ENCODE measurements at places on chromosomes 1 and 21. TPM values are rescaled to one million over a fixed set of nuclear protein-coding genes. Genes with fewer than 3 reads are reported as not detected.
A peak's percentile ranks its signal among the peaks of the same experiment; 100 is the strongest.

The WLS gene
- 115 TPM for total RNA-seq

The CRYZL1 gene
- 14.6 TPM for total RNA-seq

The PPIAL4G gene
- total RNA-seq, result 0.07 TPM

The UMODL1 gene
- total RNA-seq, result 0.47 TPM

The UBL4B gene
- not detected for total RNA-seq

The GUCA2B gene
- total RNA-seq, result not detected

The HAO2 gene
- 14.2 TPM for total RNA-seq

- H3K27me3 ChIP-seq, result no peaks in the 10 kb centered on the region
- peak overlapping the region; percentile 96 for H3K27ac ChIP-seq
- no peaks in the 10 kb centered on the region for H3K36me3 ChIP-seq
- DNase-seq, result peak; percentile 42
Measured at GRCh38 chr1:1779691-1780597, 1.7 kb upstream of the NADK start.

- H3K27ac ChIP-seq, result no peak overlapping the region
- no peaks in the 10 kb centered on the region for H3K36me3 ChIP-seq
- DNase-seq, result no peak
- no peaks in the 10 kb centered on the region for H3K4me1 ChIP-seq
Measured at GRCh38 chr1:199204231-199204630, 565.4 kb downstream of the PTPRC start.

- no peak overlapping the region for H3K27ac ChIP-seq
- no peaks in the 10 kb centered on the region for H3K4me1 ChIP-seq
- H3K4me3 ChIP-seq, result no peak overlapping the region
- no peaks in the 10 kb centered on the region for H3K27me3 ChIP-seq
Measured at GRCh38 chr1:202304375-202304774, 37.4 kb downstream of the UBE2T start.

- no peak overlapping the region for H3K27ac ChIP-seq
- H3K4me3 ChIP-seq, result no peak overlapping the region
- no peaks in the 10 kb centered on the region for H3K36me3 ChIP-seq
- DNase-seq, result no peak
Measured at GRCh38 chr1:110570307-110570706, 35.9 kb downstream of the KCNA2 start.

GRCh38 chr1:47023268-47024140, at the start of gene CYP4X1:
Gene CYP4X1 (plus strand): TSS chr1:47023669. CDS start chr1:47023818, 149 bp downstream.
- H3K4me3 ChIP-seq, result peak within 1 kb of the TSS; percentile 45
- H3K4me1 ChIP-seq, result no peaks in the 10 kb centered on the region
- peaks cover 34% of the 10 kb centered on the region for H3K27me3 ChIP-seq
- DNase-seq, result peak; percentile 23
- no peak within 1 kb of the TSS for H3K27ac ChIP-seq
- H3K36me3 ChIP-seq, result no peaks in the 10 kb centered on the region

DNA sequence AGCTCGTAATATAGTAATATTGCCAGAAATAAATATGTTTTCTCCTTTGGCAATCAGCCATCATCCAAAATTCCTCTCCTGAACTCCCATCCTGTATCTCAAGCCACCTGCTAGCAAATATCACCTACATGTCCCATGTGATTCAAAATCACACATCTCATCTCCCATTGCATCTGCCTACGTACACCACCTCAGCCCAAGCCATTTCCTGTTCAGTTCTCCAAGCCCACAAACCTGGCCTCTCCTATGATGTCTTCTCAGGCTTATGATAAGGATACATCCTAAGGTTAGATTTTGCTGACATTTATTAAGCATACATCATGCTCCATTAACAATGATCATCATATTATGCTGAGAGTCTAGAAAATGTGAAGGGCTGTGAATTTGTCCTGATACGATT, 31.9 kb upstream of the DEGS1 start:
- H3K4me1 ChIP-seq, result no peaks in the 10 kb centered on the region
- H3K4me3 ChIP-seq, result no peak overlapping the region
- H3K27ac ChIP-seq, result no peak overlapping the region
- H3K27me3 ChIP-seq, result no peaks in the 10 kb centered on the region
- no peaks in the 10 kb centered on the region for H3K36me3 ChIP-seq

GRCh38 chr1:208240662-208241355, 3.4 kb downstream of the PLXNA2 start:
- peaks cover 45% of the 10 kb centered on the region for H3K4me1 ChIP-seq
- no peaks in the 10 kb centered on the region for H3K36me3 ChIP-seq
- no peak overlapping the region for H3K27ac ChIP-seq
- H3K27me3 ChIP-seq, result no peaks in the 10 kb centered on the region
- H3K4me3 ChIP-seq, result no peak overlapping the region
- no peak for DNase-seq

DNA sequence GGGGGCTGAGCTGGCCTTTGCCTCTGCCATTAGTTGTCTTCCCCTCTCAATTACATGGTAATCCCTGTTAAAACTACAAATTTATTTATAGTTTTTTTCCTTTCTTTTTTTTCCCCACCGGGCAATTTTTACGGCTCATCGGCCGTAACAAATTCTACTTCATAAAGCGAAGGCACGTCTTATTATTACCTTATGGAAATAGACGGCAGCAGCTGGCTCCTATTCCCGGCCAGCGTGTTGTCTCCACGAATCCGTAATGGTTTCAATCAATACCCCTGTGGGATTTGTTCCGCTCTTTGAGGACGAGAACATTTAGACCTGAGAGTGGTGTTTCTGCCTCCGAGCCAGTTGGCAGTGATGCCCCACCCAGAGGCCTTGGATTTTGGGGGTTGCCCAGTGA, 52.4 kb upstream of the IGSF21 start:
- no peaks in the 10 kb centered on the region for H3K4me1 ChIP-seq
- no peak for DNase-seq
- H3K27ac ChIP-seq, result no peak overlapping the region
- H3K4me3 ChIP-seq, result no peak overlapping the region
- no peaks in the 10 kb centered on the region for H3K36me3 ChIP-seq
- peaks cover 40% of the 10 kb centered on the region for H3K27me3 ChIP-seq

DNA sequence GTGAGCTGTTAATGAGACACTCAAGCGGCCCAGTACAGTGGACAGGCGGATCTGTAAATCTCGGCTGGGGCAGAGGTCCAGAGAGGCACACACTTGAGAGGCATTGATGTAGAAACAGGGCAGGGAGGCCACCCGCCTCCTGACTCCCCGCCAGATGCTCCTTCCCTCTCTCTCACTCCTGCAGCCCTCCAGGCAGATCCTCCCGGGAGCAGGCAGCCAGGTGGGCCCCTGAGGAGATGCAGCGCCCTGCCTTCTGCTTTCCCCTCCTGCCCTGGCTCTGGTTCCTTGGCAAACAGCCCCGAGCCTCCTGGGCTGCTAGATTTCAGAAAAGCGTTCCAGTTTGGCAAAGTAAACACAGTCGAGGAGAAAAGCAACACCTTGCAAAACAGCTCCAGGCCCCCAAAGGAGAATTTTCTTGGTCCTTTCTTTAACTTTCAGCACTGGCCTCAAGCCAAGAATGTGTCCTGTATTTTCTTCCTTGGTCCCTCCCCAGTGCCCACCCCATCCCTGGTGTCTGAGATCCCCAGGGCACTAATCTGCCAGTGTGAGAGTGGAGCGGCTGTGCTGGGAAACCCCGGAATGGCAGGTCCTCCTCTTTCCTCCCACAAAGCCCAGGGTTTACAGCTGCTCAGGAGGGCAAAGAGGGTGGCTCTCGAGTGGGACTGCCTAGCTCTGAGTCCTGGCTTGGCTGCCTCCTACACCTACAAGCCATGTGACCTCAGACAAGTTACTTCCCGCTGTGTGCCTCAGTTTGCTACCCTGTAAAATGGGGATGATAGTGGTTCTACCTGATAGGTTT, 29.4 kb upstream of the IFNLR1 start:
- H3K27ac ChIP-seq, result no peak overlapping the region
- peaks cover 5% of the 10 kb centered on the region for H3K4me1 ChIP-seq
- H3K27me3 ChIP-seq, result peaks cover 5% of the 10 kb centered on the region
- DNase-seq, result peak; percentile 33

DNA sequence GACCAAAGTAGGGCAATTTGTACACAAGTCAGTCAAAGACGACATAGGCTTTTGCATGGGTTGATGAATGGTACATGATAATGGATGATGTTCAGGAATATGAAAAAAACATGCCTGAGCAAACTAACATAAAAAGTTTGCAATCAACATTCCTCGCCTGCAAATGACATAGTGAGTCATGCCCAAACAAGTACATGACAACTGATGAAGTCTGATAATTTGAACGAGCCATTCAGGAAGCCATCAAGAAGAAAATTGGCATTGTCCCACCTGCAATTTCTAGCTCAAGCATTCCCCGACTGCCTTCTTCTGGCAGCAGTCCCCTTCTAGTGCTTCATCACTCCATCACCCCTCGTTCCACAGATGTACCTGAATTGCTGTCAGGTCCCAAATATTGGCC, 118.4 kb upstream of the NR5A2 start:
- no peaks in the 10 kb centered on the region for H3K27me3 ChIP-seq
- no peak overlapping the region for H3K27ac ChIP-seq
- no peak overlapping the region for H3K4me3 ChIP-seq
- no peak for DNase-seq
- H3K36me3 ChIP-seq, result no peaks in the 10 kb centered on the region

DNA sequence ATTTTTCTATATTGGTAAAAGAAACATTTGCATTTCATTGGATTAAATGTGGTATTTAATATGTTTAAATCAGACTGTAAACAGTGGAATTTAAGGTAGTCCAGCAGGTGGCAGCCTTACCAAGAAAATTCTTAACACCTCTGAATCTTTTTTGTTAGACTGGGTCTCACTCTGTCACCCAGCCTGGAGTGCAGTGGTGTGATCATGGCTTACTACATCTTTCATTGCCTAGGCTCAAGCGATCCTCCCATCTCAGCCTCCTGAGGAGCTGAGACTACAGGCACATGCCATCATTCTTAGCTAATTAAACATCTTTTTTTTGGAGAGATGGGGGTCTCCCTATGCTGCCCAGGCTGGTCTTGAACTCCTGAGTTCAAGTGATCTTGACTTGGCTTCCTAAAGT, 98.8 kb downstream of the RABGAP1L start:
- H3K27me3 ChIP-seq, result no peaks in the 10 kb centered on the region
- H3K27ac ChIP-seq, result no peak overlapping the region
- peak; percentile 58 for DNase-seq
- no peak overlapping the region for H3K4me3 ChIP-seq
- H3K36me3 ChIP-seq, result no peaks in the 10 kb centered on the region

- no peaks in the 10 kb centered on the region for H3K36me3 ChIP-seq
- DNase-seq, result no peak
- no peaks in the 10 kb centered on the region for H3K27me3 ChIP-seq
- no peak overlapping the region for H3K4me3 ChIP-seq
- no peaks in the 10 kb centered on the region for H3K4me1 ChIP-seq
Measured at GRCh38 chr1:63122079-63122478, 200.3 kb upstream of the FOXD3 start.

GRCh38 chr1:170461762-170462384, 70.1 kb upstream of the GORAB start:
- no peak overlapping the region for H3K4me3 ChIP-seq
- H3K27me3 ChIP-seq, result no peaks in the 10 kb centered on the region
- DNase-seq, result no peak
- H3K36me3 ChIP-seq, result no peaks in the 10 kb centered on the region

DNA sequence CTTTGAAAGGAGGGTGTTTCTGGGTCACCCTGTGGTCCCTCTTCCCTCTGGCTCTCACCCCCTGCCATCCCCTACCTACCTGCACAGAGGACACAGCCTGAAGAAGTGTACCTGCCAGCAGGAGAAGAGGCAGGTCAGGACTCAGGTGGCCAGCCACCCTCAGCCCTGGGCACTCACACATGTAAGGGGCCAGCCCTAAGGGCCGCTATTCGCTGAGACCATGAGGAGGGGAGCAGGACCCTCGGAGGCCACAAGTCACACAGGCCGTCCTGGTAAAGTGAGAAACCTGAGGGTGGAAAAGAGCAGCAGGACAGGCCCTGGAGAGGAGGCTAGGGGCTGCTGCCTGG, 1.2 kb downstream of the ZNF692 start:
- H3K4me3 ChIP-seq, result peak overlapping the region; percentile 60
- H3K27me3 ChIP-seq, result no peaks in the 10 kb centered on the region
- peak overlapping the region; percentile 86 for H3K27ac ChIP-seq

DNA sequence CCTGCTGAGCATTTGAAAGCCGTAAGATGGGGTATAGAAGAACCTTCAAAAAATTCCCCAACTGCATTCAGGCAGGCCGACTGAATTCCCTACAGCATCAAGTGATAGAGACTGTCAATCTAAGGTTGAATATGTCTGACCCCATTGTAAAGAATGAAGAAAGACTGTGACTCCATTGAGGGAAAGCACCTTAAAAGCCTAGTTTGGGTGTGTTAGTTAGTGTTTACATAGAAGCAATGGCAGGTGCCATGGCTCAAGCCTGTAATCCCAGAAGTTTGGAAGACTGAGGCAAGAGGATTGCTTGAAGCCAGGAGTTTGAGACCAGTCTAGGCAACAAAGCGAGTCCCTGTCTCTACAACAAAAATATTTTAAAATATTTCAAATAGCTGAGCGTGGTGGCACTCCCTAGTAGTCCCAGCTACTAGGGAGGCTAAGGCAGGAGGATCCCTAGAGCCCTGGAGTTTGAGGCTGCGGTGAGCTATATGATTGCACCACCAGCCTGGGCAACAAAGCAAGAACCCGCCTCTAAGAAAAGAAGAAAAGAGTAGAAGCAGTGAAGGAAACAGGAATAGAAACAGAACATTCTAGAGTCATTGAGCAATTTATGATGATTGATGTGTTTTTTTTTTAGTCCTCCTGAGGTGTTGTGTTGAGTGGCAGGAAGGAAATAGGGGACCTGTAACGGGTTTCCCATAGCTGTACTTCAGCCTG, 15.4 kb downstream of the POLR3GL start:
- H3K4me1 ChIP-seq, result peaks cover 21% of the 10 kb centered on the region
- DNase-seq, result no peak
- H3K27me3 ChIP-seq, result no peaks in the 10 kb centered on the region

GRCh38 chr1:36203554-36204346, 20.5 kb upstream of the THRAP3 start:
- no peaks in the 10 kb centered on the region for H3K36me3 ChIP-seq
- H3K27ac ChIP-seq, result peak overlapping the region; percentile 81
- H3K4me3 ChIP-seq, result no peak overlapping the region
- peaks cover 4% of the 10 kb centered on the region for H3K4me1 ChIP-seq
- H3K27me3 ChIP-seq, result no peaks in the 10 kb centered on the region

GRCh38 chr1:178465011-178465410, 31.8 kb downstream of the CLEC20A start:
- no peak overlapping the region for H3K4me3 ChIP-seq
- no peak for DNase-seq
- no peaks in the 10 kb centered on the region for H3K4me1 ChIP-seq

- no peaks in the 10 kb centered on the region for H3K36me3 ChIP-seq
- H3K4me1 ChIP-seq, result peaks cover 5% of the 10 kb centered on the region
- no peaks in the 10 kb centered on the region for H3K27me3 ChIP-seq
Measured at GRCh38 chr1:19308509-19308907, 3.4 kb downstream of the AKR7A2 start.

- no peaks in the 10 kb centered on the region for H3K36me3 ChIP-seq
- H3K4me1 ChIP-seq, result no peaks in the 10 kb centered on the region
- no peak overlapping the region for H3K27ac ChIP-seq
Measured at GRCh38 chr1:64246294-64246917, 43.0 kb downstream of the UBE2U start.

DNA sequence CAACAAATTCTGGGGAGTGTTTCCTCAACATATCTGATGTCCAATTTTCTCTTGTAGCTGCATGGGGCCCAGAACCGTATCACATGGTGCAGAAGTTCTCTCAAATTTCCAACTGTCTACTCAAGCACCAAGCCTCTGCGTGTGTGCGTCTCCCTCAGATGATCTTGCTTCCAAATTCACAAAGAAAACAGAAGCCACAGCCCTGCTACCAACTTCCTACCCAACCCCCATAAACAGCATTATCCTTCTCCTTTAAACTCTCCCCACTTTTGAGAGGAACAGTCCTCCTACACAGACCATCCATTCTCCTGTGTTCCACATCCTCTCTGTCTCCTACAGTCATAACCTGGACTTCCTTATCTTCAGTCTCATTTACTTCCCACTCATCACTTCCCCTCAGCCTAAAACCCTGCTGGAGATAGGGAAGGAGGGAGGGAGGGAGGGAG, 354.1 kb downstream of the SMYD3 start:
- H3K27ac ChIP-seq, result no peak overlapping the region
- DNase-seq, result no peak
- H3K4me1 ChIP-seq, result no peaks in the 10 kb centered on the region
- no peaks in the 10 kb centered on the region for H3K27me3 ChIP-seq
- H3K4me3 ChIP-seq, result no peak overlapping the region
- H3K36me3 ChIP-seq, result no peaks in the 10 kb centered on the region

Measured in hepatocyte (in vitro differentiated cells).